Stimulated activated CD4-positive, alpha-beta T cell treated with anti-CD3 and anti-CD28 coated beads, Interleukin-12 subunit alpha, Interleukin-12 subunit beta, amount 100 ng/mL, for 24 hours (primary cell): ENCODE measurements at places on chromosomes 6 and 20.

DNA sequence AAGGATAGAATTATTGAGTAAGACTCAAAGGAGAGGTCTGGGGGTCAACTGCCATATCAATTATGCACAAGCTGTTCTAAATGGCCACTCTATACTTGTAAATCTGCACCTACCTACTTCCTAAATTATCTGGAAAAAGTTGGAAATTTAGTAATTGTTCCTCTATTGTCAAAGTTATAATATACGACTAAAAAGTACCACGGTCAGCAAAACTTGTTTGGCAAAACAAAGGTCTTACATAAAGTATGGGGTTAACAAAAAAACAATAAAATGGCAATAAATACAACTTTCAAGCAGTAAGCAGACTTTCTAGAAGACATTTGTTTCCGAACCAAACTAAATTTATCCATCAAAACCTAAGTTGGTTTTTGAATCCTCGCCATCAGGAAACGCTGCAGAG is 309.7 kb downstream of the FRK start:
- DNase-seq: no peak

DNA sequence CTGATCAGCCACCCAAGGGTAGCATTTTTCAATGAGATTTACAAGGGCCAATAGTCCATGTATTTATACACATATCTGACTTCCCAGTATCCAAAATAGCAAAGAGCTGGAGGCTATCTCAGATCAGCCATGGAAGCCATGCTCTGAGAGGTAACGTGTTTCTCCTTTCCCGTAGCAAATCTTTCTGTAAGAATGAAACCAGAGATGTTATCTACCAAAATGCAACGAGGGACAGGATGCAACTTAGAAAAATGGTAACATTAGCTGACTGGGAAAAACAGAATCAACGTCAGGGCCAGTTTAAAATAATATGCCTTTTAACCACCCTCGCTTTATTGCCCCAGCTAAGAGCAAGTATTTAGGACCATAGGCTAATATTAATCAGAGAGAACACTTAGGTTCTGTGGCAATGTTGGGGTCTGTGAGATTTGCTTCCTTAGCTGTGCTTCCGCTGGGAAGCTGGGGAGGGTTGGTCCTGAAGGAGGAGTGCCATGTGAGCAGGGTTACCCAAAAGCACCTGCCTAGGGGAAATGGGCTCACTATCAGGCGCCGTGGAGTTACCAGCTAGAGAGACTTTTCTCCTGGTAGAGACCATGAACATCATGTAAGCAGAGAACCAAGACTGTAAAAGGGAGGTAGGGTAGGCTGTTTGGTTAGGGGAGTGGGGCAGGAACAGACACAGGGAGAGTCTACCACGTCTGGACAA is 1.2 kb downstream of the ZNF831 start:
- DNase-seq: no peak

GRCh38 chr20:51653226-51653625 is 110.7 kb upstream of the NFATC2 start:
- DNase-seq: no peak

DNA sequence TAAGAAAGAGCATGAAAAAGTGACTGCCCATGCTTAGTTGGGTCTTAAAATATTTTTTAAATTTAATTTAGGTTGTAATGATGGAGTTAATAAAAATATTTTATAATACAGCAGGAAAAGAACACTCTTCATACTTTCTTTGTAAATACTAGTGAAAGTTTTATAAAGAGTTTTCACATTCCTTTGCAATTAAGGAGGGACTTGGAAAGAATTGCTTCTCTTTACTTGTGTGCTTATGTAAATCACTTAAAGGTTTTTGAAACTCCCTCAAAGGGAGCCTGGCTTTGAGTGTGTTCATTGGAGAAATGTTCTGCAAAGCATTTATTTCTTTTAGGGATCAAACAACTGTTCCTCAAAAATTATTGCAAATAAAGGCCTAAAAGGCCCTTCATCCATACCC is 11.6 kb upstream of the TFAP2B start:
- no peak for DNase-seq

GRCh38 chr20:21505810-21506530 is 7.9 kb downstream of the NKX2-2 start:
- DNase-seq: peak; percentile 53

DNA sequence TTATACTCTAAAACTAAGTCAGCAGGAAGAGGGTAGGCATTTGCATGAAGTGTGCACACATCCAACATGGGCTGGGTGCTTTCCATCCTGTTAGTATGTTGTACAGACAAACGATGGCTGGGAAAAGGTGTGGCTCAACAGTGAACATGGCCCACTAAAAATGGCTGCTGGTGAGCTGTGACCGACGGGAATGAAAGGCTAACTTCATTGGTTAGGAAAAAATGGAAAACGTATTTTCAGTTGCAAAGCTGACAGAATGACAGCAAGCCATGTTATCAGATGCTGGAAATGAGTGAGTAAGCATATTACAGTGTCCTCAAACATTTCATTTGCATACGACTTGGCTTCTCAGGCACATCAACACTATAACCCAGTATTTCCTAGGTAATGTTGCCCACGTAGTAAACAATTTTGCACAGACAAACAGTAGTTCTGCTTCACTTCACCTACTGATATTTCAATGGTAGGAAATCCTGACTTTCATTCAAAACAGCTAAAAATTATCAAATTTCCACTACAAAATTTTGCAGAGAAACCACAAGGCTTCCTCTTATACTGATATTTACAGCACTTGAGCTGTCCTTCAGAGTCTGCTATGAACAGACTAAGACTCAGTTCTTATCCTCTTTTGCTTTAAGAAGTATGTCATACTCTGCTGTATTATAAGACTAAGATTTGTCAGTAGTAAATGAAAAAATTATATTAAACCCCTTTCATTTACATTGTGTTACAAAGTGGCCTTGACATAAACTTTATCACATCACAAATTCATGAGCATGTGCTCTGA is 98.9 kb downstream of the IRF4 start:
- no peak for DNase-seq

DNA sequence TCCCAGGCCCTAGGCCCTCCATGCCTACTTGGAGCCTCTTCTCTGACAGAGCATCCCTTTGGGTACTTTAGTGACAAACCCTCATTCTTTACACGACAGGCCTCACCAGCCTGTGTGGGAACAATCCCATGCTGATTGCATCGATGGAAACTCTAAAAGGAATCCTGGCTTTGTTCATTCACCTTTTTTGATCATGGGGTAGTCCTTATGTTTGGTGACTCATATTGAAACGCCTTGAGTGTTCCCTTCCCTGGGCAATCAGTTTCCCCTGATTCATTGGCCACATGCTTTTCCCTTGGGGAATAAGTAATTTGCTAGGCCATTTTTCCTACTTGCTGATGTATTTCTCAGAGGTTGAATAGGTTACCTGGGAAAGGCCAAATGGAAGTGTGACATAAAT is 14.7 kb upstream of the TNFAIP3 start:
- DNase-seq: no peak

DNA sequence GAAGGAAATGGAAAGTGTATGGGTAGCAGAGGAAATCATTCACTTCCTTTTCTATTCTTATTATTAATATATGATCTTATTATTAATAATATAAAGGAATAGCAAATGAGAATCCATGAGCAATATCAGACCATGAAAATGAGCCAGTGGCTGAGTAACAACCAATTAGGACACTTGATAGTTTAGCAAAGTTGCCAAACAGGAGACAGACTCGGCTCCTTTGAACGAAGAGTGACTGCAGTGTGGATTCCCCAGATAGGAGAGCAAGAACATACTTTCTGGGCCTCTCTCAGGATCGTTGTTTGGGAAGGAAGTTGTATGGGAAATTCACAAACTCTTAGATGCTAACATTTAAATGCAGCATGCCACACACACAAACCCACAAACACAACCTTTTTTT is 222.0 kb downstream of the KHDC1L start:
- no peak for DNase-seq

- DNase-seq: no peak
Measured at GRCh38 chr6:53264915-53265607, 83.7 kb downstream of the ELOVL5 start.

DNA sequence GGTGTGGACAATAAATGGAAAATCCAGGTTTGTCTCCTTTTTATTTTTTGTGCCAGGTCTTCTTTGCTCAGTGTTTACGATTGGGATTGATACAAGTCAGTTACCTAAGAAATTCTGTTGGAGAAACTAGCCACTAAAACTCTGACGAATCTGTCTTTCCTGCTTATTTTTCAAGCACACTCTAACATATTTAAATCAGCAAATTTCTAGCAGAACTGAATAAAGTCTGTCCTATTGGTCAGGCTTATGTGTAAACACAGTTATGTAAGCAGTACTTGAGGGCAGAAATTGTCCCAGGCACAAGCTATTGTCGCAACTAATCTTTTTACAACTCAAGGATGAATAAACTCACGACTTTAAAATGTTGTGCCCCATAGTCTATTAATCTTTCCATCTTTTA is 12.1 kb upstream of the EXOC2 start:
- DNase-seq: no peak

GRCh38 chr6:170152989-170153388 is 137.9 kb downstream of the DLL1 start:
- no peak for DNase-seq

DNA sequence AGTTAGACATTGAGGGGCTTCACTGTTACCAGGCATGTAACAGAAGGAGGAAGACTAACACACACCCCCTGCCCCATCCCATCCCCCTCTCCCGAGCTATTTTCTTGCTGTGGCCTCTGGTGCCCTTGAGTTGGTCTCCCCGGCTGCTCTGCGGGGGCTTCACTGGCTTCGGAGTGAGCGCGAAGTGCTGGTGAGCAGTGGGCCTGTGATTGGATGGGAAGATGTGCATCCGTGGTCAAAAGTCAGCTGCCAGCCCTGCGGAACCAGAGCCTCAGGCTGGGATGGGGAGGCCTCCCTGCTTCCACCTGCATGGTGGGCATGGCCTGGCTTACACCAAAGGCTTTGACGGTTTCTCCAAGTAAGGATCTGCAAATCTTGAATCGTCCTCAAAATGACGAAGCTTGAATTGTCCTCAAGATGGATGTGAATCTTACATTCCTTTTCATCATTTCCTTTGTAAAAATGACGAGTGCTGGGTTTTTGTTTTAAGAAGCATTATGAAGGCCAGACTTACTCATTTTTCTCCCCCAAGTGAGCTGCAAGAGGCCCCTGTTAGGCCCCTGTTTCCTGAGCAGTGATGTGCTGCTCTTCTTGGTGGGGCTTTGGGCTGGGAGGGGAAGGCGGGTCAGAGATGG is 23.7 kb downstream of the SPATA2 start:
- no peak for DNase-seq

GRCh38 chr6:141587482-141588266 is 545.1 kb upstream of the GJE1 start:
- no peak for DNase-seq

DNA sequence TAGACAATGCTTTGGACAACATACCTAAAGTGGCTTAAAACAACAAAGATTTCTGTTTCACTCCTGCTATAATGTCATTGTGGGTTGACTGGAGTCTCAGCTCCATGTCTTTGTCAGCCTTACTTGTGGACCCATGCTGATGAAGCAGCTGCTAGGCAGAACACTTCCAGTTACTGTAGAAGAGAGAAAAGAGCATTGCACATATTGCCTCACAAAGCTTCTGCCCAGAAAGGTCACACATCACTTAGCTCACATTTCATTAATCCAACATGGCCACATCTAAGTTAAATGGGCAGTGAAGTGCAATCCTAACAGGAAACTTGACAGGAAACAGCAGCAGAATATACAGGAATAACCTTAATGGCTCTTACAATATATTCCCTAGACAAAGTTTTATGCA is 480.5 kb upstream of the HTR1E start:
- no peak for DNase-seq

DNA sequence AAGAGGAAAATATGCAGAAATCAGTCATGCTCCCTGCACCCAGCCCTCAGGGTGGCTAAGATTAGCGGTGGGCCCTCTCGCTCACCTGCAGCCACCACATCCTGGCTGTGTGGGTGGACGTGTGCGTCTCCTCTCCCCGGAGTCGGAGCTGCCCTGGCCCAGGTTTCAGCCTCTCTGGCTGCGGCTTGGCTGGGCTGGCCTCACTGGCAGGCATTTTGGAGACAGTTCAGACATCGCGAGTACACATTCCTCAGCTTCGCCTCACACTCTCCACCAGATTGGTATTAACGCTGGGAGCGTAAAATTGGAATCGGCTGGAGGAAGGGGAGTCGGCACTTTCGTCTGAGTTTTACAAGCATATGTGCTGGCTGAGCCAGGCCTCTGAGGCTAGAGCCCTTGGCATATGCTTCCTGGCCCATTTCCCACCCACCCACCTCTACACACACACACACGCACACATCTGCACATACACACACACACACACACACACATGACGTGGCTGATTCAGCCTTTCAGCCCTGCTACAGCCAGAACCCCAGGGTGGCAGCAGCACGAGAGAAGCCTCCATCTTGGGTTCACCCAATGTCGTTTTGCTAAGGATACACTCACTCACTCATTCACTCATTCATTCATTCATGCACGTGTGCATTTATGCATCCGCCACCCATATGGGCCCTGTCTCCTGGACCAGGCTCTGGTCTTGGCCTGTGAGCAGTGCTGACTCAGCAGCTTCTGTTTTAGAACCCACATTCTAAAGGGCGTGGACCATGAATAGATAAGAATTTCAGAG is 42.9 kb downstream of the BCAS4 start:
- no peak for DNase-seq

DNA sequence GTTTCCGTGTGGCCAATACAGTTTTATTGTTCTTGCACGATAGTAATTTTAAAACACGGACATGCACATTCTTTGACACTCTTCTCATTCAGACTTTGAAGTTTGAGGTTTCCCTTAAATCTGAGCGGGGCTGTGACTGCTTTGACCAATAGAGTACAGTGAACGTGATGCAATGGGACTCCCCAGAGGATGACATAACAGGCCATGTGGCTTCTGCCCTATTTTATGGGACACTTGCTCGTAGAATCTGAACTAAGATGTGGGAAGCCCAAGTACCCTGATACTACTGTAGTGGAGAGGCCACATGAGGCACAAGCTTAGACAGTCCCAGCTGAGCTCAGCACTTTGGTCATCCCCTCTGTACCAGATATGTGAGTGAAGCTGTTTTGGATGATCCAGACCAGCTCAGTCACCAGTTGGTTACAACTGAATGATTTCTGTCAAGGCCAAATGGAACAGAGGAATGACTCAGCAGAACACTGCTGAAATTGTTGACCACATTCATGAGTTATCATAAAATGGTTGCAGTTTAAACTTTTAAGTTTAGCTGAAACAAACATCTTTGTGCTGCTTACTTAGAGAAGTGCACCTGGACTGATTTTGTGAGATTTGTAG is 279.4 kb downstream of the RFPL4B start:
- no peak for DNase-seq

DNA sequence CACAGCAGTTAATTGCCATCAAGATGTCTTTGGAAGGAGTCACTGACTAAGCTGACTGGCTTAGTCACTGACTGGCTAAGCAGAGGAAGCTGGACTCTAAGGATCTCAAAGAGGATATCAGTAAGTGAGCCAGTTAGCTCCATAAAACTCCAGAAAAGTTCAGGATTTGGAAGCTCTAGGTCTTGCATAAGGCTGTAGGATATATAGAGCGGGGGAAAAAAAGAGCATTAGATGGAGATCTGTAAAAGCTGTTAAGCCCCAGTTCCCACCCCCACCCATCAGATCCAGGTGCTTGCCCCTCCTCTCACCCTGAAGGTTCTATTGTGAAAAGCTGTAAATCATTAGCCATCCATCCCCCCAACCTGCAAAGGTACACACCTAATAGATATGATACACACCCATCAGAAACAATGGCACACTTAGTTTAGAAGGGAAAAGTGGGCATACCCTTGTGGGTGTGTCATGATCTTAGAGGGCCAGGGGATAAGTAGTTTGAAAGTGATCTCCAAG is 32.2 kb downstream of the CARMIL1 start:
- no peak for DNase-seq

GRCh38 chr6:8888468-8888867 is 453.1 kb upstream of the SLC35B3 start:
- DNase-seq: no peak

- no peak for DNase-seq
Measured at GRCh38 chr6:20875369-20875963, 341.2 kb downstream of the CDKAL1 start.
